ENCODE measurements at places on chromosomes 13 and 19. TPM values are rescaled to one million over a fixed set of nuclear protein-coding genes. Genes with fewer than 3 reads are reported as not detected.

FCGBP gene
- 5.4 TPM for polyA plus RNA-seq

HSH2D gene
- polyA plus RNA-seq, result 0.39 TPM

ZNF285 gene
- 3.2 TPM for polyA plus RNA-seq

LPAR6 gene
- polyA plus RNA-seq, result 28.9 TPM

WDR88 gene
- polyA plus RNA-seq, result 0.54 TPM

RNF225 gene
- not detected for polyA plus RNA-seq

ERICH4 gene
- 0.18 TPM for polyA plus RNA-seq

MYO1F gene
- 6.3 TPM for polyA plus RNA-seq

GAPDHS gene
- not detected for polyA plus RNA-seq

PTH2 gene
- polyA plus RNA-seq, result not detected

CD37 gene
- 26.7 TPM for polyA plus RNA-seq

C1QTNF9 gene
- 7.7 TPM for polyA plus RNA-seq
